ENCODE measurements at places on chromosomes 4 and X.

GRCh38 chrX:150736475-150736874 is 43.3 kb downstream of the MTMR1 start:
- no peak for DNase-seq

- no peak for DNase-seq
These were observed 56.9 kb downstream of the USO1 start for GRCh38 chr4:75781305-75781704.

GRCh38 chr4:47187608-47188007 is 156.2 kb downstream of the GABRB1 start:
- no peak for DNase-seq

GRCh38 chr4:150072906-150073714 is 5.1 kb upstream of the DCLK2 start:
- no peak for DNase-seq

GRCh38 chr4:134126955-134127354 is 74.6 kb downstream of the PABPC4L start:
- no peak for DNase-seq

Measured in activated CD8-positive, alpha-beta memory T cell treated with anti-CD3 and anti-CD28 coated beads for 1 hour (primary cell).